Stimulated activated CD4-positive, alpha-beta T cell treated with anti-CD3 and anti-CD28 coated beads, Interleukin-4, amount 100 ng/mL, for 48 hours (primary cell): ENCODE measurements at places on chromosomes 3 and 15.

DNA sequence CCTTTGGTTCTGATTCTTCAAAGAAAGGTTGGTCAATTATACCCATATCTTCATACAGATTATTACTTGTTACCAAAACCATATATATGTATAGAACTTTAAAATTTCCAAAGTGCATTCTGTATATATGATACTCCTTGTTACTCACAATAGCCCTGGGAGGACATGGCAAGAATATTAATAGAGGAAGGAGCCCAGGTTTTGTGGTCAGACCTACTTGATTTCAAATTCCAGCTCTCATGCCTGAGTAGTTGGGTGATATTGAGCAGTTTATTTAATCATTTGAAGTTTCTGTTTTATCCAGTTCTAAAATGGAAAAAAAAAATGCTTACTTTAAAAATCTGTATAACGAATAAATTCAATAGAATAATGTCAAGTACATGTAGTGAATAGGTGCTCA is 2.5 kb downstream of the IL1RAP start:
- no peak for DNase-seq

DNA sequence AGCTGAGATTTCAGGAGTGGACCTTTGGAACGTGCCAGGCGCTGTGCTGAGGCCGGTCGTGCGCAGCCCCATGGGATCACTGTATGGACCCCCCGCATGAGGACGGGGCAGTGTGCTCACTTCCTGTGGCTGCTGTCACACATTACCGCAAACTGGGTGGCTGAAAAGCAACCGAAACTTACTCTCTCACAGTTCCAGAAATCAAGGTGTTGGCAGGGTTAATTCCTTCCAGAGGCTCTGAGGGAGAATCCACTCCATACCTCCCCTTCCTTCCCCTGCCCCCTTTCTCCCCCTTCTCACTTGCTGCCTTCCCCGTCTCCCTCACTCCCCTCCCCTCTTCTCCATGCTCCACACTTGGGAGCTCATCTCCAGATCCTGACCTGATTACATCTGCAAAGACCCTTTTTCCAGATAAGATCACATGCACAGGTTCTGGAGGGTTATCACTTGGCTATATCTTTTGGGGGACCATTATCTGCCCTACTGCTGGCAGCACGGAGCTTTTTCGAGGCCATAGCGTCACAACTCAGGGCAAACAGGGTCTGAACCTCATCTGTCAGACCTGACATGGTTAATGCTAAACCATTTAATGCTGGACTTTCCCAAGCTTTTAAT is 41.2 kb downstream of the KLF13 start:
- no peak for DNase-seq

GRCh38 chr3:153704115-153704514 is 417.1 kb upstream of the ARHGEF26 start:
- DNase-seq = no peak

DNA sequence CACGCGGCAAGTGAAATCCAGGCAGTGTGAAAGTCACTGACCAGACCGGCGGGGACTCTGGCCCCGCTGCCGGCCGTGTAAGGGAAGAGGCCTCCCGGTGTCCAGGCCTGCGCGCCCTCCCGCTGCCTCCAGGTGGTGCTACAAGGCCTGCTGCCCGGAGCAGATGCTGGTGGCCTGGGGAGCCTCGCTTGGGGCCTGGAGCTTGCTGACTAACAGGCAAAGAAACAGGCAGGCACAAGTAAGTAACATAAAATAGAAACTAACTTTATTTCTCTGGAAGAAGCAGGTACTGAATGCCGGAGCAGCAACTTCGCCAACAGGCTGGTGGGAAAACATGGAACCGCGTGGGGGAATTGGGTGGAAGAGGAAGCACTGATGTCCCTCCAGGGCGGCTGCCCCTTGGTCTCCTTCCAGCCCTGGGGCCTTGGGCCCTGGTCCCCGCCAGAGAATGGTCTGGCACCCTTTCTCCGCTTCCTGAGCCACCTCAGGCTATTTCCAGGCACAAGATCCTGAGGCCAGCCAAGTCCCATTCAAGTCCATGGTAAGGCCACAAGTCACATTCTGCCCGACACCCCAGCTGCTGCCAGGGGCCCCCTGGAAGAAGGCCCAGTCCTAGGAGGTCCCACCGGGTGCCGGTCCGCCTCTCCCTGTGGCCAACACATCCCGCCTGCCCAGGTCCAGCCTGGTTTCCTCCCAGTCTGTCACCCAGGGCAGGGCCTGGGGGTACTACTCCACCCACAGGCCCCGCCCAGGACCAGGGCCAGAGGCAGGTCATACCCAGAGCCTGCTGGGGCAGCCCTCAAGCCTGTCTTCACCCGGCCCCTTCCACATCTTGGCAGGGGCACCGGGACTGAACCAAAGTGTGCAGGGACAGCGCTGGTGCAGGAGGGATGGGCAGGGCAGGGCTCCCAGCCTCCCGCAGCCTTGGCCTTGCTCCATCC is 45.0 kb downstream of the TNK2 start:
- peak; percentile 61 for DNase-seq
